ENCODE measurements at places on chromosomes 2 and 18.

DNA sequence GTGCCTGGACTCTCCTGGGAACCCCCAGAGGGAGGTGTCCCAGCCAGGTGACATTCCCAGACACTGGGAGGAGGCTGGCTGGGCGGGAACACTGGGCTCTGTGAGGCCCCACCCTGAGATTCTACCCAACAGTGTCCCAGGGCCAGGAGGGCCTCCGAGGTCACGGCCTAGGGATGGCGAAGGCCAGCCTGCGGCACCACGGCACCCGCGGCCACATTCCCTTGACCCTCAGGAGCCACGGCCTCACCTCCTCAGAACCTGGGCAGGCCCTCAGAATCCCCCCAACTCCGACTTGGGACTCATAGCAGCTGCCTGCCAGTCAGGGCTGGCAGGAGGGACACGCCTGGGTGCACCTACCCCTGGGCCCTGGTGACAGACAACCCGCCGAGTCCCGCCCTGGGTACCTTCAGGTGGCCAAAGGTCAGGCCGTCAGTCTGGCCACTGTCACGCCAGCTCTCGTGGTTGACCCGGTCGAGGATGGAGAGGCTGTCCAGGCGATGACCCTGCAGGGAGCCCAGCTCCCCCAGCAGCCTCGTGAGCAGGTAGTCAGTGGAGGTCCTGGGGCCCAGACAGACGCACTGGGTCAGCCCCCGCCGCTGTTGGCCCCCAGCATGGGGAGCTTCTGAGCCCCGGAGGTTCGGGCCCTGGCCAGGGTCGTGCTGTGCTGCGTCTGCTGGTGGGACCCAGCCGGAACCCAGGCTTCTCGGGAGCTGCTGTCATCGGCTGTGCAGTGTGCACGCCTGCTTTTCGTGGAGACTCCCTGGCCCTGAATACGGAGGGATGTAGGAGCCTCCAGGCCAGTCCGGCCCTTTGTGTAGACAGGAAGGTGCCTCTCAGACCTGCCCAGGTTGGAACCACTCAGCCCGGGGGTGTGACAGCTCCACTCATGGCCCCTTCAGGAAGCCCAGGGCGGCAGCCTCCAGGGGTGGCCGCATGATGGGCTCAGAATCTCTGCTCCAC lies 6.1 kb downstream of the MAB21L4 start:
- DNase-seq, result no peak

DNA sequence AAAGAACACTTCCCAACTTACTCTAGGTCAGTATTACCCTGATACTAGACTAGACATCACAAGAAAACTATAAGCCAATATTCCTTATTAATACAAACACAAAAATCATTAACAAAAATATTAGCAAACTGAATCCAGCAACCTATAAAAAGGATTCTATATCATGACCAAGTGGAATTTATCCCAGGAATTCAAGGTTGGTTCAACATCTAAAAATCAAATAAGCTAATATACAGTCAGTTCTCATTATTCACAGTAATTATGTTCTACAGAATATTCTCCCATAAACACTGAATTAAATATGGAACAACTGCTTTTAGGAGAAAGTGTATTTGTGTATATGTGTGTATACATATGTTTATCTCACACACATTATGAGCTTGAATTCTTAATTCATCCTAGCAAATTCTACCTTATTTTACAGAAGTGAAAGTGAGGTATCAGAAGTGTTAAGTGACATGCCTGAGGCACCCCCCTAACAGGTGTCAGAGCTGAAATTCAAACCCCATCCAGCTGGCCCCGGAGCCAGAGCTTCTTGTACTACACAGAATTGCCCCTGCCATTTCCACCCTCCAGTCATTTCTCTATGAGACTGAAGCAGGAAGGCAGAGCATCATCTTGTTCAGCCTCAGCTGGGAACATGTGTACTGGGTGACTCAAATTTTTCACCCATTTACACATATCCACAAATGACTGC lies 77.8 kb downstream of the MALT1 start:
- no peak for DNase-seq

DNA sequence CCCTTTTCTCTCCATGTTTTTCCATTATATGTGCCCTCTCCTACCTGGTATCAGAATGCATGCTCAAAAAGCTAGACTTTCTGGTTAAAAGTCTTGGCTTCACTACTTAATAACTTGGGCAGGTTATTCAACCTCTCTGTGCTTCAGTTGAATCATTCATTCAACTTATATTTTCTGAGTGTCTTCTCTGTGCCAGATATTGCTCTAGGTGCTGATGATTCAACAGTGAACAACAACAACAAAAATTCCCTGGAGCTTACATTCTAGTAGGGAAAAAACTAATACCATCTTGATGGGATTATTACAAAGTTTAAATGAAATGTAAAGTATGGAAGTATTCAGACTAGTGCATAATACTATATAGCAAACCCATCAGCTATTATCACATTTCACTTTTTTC lies 55.2 kb downstream of the SOS1 start:
- no peak for DNase-seq

DNA sequence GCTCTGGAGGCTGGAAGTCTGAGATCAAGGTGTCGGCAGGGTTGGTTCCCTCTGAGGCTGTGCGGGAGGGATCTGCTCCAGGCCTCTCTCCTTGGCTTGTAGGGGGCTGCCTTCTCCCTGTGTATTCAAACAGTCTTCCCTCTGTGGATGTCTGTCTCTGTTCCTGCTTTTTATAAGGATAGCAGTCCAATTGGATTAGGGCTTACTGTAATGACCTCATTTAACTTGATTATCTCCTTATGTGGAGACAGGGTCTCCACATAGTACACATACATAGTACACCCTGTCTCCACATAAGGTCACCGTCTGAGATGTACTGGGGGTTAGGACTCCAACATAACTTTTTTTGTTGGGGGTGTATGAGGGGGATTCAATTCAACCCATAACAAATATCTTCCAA lies 30.5 kb downstream of the TCF7L1 start:
- no peak for DNase-seq

DNA sequence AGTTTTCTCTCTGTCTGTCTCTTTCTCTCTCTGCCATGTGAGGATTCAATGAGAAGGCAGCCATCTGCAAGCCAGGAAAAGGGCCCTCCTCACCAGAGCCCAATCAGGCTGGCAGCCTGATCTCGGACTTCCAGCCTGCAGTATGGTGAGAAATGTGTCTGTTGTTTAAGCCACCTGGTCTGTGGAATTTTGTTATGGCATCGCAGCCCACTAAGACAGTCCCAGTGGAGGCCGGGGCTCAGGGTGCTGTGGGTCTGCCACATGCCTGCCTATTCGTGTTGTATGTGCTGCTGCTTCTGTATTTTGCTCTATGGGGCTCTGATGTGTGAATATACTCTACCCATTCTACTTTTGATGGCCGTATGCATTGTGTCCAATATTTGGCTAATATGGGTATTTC lies 139.0 kb upstream of the HS6ST1 start:
- DNase-seq, result no peak

GRCh38 chr2:136844546-136844945 lies 79.2 kb downstream of the THSD7B start:
- no peak for DNase-seq

DNA sequence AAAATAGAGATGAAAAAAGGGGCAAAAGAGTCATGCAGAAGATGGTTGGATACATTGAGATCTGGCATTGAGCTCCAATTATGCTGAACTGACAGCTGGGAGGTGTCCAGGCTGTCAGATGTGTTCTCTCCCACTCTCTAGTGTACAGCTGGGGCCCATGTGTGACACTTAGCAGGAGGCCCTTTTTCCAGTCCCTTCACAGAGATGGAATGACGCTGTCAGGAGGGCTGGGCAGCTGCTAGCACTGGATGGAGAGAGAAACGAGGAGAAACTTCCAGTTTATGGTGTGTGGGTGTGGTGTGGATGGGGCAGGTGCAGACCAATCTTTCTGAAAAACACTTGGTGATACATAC lies 437.7 kb upstream of the HS6ST1 start:
- DNase-seq, result no peak

- DNase-seq, result no peak
Measured at GRCh38 chr2:111519071-111519470, 364.9 kb downstream of the ANAPC1 start.

DNA sequence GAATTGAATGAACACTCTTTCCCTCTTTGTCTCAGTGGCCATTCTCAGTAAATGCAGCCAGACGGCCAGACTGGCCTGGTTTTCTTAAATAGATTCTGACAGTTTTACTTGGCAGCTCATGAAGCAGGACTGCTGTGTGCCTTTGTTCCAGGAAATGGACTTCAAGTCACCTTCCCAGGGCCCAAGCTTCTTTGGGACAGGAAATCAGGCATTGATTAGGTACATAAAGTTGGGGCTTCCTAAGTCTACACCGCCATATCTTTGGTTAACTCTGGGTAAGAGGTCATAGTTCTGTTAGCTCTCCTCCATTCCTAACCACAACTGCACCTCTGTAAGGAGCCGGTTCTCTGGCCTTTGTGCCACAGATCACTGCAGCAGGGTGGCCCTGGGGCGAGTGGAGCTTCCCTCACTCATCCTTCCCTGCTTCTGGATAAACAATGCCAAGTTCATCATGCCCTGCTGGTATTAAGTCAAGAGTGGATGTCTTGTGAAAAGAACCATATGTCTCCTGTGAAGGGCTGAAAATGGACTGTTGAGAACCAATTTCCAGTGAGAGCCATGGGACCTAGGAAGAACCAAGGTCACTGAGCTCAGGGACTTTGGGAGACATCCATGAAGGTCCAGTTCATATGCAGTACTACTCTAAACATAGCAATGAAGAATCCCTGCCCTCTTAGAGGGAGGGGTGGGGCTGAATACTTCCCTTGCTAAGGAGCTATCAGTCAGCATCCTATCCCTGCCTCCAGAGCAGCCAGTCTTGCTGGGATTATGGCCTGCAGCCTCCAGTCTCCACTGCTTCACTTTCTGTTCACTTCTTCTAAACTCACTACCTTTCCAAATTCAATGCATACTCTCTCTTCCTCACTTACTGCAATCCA lies 122.6 kb upstream of the XPO1 start:
- DNase-seq, result no peak

DNA sequence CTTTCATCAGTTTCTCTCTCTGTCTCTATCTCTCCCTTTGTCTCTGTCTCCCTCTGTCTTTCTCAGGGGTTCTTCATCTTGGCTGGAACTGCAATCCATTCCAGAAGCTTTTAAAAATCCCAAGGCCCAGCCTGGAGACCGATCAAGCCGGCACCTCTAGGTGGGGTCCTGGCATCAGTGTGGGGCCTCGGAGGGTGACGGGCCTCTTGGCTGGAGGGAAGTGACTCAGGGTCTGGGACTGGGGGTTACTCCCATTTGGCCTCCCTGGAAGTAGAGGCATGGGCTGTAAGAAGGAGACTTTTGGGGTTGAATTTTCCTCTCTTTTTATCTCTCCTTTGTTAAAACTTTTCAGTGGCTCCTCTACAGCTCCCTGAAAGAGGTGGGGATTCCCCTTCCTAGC lies 52.8 kb upstream of the OTOF start:
- DNase-seq, result no peak

GRCh38 chr2:152452256-152452973 lies 117.4 kb downstream of the FMNL2 start:
- DNase-seq, result no peak

DNA sequence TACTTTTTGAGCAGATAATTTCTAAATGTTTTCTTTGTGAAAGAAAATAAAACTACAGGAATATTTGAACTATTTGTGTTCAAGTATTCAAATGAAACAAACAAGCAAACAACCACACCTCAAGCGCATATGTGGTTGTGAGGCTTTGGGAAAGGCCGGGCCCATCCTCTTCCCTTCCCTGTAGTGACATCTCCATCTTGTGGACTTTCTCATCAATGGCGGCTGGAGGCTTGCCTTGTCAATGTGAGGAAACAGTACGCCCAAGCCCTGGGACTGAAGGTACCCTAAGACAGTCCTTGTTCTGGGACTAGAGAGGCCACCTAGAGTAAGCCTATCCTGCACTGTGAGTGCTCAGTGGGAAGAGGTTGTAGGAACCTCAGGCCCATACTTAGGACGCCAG lies 166.8 kb downstream of the TPGS2 start:
- no peak for DNase-seq

GRCh38 chr2:61247204-61247812 lies 85.3 kb downstream of the C2orf74 start:
- no peak for DNase-seq

- no peak for DNase-seq
Measured at GRCh38 chr2:118177318-118177717, 89.0 kb downstream of the INSIG2 start.

DNA sequence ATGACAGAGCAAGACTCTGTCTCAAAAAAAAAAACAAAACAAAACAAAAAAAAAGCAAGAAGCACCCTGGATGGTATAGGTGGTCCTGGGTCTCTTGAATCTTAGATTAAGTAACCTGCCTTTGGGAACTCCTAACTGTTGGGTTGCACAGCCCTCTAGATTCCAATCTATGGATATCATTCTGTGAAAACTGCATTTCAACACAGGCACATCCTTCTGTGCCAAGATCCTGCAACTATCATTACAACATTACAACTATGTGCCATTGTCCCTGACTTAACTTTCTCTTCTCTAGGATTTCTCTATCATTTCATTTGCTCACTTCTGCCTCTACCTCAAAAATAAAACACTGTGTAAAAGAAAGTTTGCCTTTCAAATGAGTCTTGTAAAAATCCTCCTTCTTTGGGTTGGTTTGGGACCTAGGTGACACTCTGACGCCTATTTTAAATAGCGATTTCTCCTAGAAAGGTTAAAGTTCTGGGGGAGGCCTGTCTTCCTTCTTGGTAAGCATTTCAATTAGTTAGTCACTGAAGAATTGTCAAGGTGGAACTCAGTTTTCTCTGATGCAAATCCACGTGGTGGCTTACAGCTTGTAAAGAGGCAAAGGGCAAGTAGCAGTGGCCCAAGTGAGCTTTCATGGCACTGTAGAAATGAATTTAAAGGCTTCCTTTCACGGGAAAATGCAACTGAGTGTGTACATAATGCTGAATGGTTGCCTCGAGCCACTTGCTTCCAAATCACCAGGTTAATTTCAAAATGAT lies 9.2 kb downstream of the LGALSL start:
- DNase-seq, result no peak

- DNase-seq, result no peak
Measured at GRCh38 chr2:2528846-2529245, 197.8 kb upstream of the MYT1L start.

- DNase-seq, result no peak
Measured at GRCh38 chr18:79182047-79182713, 113.0 kb downstream of the ATP9B start.

GRCh38 chr2:54845094-54845493 lies 121.6 kb downstream of the EML6 start:
- no peak for DNase-seq

DNA sequence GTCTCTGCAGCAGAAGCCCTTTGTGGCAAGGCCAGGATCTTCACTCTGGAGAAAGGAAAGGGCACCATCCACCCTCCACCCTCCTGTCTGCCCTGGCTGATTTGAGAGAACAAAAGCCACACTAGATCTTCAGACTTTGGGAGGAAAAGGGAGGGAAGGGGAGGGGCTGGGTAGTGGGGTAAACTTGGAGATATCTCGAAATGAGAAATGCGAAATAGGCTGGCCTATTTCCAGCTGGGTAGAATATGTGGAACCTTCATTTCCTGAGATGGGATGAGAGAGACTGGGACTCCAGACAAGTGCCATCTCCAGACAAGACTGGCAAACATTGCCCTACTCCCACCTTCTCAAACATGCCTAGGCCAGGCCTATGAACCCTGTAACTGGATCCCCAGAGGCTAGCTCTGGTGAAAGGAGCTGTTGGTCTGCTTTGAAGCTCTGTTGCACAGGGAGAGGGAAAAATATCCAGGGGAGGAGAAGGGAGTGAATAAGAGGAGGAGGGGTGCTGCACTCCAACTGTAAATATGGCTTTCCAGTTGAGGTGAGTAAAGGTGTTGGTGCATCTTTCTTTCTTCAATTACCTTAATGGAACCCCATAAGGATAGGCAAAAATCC lies 1.7 kb downstream of the HOXD12 start:
- DNase-seq, result no peak
